NB4 (cell line): ENCODE measurements at places on chromosomes 2 and 18.

DNA sequence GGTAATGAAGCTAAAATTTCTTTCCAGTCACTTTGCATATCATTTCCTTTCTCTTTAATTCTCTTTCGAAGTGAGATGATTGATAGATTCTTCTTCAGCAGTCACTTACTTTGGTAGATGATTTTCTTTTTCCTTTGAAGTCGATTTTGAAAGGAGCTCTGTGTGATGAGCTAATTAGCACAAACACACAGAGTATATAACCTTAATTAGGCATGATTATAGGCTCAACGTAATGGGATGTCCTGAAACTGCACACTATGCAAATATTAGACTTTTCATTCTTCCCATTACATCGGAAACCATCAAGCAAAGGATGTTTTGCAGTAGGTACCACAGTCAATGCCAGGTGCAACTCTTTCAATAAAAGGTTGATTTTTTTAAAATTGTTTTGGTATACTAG, 6.4 kb upstream of the CTLA4 start:
- DNase-seq: no peak

DNA sequence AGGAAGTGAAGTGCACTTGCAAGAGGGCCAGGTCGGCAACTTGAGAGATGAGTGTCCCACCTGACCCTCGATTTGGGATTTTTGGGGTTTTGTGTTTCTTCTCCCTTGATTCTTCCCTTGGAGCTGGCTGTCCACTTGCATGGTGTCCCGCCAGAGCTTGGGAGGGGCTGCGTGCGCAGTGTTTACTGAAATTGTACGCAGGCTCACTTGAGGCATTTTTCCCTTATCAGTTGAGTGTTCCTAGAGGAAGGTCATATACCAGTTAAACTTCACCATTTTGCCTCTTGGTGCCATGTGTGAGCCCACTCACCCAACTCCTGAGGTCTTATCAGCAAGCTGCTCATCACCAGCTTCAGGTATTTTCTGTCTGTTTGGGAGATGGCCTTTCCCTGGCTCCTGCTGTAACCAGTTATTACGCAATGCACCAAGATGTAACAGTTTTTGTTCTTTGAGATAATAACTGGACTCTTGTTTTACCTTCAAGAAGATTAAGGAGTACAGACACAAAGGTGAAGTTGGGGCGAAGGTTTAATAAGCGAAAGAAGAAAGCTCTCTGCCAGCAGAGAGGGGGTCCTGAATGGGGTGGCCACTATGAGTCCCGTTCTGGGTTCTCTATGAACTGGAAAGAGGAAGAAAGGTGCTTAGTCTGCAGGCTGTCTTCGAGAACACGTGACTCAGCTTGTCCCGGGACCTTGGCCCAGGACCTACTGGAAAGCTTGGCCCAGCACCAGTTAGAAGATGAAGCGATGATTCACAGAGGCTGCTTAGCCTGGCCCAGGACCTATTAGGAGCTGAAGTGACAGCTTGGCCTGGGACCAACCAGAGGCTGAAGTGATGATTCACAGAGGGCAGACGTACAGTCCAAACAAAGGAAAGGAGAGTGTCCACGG, 21.5 kb upstream of the TXNL4A start:
- peak; percentile 27 for DNase-seq

GRCh38 chr2:75100011-75100800, 99.1 kb downstream of the TACR1 start:
- DNase-seq: no peak

GRCh38 chr2:228401065-228401912, 219.8 kb upstream of the SPHKAP start:
- peak; percentile 18 for DNase-seq

- DNase-seq: no peak
Measured at GRCh38 chr2:128370468-128371247, 52.0 kb upstream of the HS6ST1 start.

GRCh38 chr2:109069331-109070194, 59.4 kb upstream of the SH3RF3 start:
- no peak for DNase-seq

DNA sequence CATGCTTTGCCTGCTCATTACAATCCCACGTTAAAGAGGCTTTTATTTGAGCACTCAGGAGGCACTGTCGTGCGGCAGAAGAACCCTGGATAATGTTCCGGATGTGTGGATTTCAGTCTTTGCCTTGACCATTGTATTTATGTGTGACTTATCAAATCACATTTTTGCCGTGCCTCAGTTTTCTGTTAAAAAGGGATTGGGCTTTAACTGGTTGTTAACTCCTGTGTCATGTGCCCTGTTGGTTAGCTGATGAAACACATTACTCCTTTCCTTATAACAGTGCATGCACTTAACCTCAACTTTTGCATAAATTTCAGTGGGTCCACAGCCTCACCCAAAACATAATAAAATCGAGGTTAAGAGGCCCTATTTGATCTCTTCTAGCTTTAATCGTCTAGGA, 52.7 kb downstream of the NAB1 start:
- DNase-seq: no peak

DNA sequence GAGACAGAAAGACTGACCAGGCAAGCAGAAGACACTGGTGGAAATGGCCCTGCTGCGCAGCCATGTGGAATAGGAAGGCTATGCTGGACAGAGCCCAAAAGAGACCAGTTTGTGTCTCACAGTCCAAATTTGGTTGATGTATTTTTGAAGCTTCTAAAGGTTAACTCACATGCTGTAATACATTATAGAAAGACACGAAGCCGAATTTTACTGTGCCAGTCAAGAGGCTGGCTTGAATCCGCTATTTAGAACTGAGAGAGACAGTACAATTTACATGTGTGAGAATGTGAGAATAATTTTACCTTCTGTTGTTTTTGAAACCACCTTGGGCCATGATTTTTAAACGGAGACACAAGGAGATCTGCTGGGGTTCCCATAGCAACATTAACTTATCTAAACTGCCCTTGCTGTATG, 113.6 kb downstream of the METTL8 start:
- no peak for DNase-seq

DNA sequence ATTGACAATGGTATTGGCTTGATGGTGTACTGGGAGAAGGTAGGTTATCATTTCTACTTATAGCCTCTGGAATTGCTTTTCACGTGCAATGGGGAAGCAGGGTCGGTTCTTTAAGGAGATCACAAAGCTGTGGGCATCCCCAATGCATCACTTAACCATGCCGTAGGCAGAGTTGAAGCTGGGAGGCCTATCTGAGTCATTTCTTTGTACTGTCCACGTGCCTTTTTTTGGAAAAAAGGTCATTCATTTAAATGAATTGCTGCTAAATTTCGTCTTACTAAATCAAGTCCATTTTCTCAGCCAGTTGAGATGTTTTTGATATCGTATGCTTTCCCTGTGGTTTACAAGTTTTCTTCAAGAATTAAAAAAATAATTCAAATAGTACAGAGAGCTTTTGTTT, 17.2 kb upstream of the GYPC start:
- no peak for DNase-seq

DNA sequence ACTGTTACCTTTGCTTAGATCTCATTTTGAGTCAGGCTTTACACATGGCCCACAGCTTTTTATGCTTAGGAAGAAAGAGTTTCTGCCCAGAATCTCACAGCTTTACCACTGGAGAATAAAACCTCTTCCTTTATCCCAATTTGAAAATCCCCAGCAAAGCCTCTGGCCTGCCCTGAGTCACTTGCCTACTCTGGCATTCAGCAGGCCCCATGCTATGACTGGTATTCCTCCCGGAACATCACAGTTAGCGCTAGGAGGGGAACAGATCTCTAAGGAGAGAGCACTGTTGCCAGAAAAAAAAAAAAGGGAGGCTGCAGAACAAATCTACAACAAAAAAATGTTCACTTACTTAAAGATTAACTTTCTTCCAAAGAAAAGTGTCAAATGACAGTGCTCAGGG, 152.9 kb upstream of the DNMT3A start:
- no peak for DNase-seq

DNA sequence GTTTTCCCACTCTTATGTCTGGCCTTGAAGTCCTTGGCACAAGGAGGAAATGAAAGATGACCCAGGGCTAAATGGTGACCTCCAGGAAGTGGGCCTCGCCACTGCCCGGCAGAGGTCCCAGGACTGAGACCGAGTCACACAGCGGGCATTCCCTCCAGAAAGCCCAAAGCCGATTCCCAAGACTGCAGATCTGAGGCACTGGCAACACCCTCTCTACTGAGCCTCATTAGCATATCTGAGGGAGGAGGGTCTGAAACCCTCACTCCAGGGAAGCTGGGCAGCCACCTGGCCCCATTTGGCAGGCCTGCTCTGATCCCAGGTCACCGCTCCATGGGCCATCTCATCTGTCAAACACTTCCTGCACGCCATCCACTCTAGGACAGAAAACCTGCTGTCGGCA, 29.1 kb downstream of the FAM178B start:
- DNase-seq: no peak

GRCh38 chr2:216890138-216890537, 30.3 kb upstream of the TNP1 start:
- DNase-seq: no peak

DNA sequence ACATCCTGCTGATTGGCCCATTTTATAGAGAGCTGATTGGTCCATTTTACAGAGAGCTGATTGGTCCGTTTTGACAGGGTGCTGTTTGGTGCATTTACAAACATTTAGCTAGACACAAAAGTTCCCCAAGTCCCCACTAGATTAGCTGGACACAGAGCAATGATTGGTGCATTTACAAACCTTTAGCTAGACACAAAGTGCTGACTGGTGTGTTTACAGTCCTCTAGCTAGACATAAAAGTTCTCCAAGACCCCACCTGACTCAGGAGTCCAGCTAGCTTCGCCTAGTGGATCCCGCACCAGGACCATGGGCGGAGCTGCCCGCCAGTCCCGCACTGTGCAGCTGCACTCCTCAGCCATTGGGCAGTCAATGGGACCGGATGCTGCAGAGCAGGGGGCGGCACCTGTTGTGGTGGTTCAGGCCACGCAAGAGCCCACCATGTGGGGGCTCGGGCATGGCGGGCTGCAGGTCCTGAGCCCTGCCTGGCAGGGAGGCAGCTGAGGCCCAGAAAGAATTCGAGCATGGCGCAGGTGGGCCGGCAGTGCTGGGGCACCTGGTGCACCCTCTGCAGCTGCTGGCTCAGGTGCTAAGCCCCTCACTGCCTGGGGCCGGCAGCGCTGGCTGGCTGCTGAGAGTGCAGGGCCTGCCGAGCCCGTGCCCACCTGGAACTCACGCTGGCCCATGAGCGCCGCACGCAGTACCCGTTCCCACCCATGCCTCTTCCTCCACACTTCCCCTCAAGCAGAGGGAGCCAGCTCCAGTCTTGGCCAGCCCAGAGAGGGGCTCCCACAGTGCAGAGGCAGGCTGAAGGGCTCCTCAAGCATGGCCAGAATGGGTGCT, 713.2 kb upstream of the GYPC start:
- DNase-seq: no peak

DNA sequence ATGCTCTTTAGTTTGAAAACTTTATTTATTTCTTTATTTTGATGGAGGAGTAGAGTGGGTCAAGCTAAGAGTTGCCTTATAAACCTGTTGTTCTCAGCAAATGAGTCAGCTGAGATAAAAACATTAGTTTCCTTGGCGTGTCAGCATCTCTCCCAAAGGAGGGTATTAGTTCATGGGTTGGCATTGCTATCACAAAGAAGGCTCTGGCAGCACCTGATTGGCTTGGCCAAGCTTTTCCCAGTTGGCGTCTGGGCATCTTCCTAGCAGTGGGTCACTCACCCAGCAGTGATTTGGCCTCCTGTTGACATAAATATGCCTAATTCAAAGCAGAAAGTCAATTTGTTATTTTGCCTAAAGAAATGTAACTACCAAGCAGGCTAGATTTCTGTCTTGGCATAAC, 200.7 kb upstream of the TNP1 start:
- no peak for DNase-seq

DNA sequence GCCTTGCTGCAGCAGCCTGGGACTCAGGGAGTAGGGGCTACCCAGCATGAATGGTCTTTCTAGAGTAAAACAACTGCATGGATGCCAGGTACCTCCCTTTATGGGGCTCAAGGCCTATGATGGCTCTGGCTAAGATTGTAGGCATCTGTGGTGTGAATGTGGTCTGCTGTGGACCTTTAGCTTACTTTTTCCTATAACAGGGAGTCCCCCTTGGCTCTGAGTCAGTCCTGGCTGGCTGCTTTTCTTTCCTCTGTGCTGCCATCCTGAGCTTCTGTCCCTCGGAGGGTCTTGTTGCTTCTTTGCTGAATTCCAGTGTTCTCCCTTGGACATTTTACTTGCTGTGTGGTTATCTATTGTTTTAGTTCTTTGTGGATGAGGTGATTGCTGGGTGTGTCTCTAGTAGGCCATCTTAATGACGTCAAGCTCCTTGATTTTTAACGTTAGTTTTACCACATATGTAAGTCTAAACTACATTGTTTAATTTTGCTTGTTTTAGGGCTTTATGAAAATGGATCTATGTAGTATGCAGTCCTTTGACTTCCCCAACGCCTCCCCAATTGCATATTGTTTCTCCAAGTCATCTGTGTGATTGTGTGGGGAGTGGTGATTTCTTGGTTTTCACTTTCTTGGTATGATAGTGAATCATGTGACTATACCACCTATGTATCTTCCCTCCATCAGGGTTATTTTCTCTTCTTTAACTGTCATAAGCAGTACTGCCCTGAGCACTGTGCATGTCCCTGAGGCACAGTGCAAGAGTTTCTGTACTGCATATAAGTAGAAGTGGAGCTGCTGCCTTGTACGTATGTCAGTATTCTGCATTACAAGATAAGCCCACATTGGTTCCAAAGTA, 92.4 kb downstream of the NCK2 start:
- no peak for DNase-seq

DNA sequence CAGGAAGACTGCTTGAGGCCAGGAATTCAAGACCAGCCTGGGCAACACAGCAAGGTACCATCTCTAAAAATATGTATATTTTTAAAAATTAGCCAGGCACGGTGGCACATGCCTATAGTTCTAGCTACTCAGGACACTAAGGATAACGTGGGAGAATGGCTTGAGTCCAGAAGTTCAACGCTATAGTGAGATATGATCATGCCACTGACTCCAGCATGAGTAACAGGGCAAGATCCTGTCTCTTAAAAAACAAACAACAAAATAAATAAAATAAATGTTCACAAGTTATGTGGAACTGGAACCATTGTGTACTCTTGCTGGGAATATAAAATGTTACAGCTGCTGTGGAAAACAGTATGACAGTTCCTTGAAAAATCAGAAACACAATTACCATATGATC, 47.2 kb downstream of the USP34 start:
- no peak for DNase-seq

DNA sequence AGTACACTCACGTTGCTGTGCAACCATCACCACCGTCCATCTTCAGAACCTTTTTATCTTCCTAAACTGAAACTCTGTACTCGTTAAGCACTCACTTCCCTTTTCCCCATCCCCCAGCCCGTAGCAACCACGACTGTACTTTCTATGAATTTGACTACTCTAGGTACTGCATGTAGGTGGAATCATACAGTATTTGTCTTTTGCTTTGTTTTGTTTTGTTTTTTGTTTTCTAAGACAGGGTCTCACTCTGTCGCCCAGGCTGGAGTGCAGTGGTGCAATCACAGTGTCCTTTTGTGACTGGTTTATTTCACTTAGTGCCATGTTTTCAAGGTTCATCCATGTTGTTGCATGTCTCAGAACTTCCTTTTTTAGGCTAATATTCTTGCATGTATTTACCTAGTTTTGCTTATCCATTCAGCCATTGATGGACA, 7.0 kb upstream of the TYMS start:
- DNase-seq: peak; percentile 77

GRCh38 chr2:196925768-196926561, 542 bp downstream of the PGAP1 start:
- peak; percentile 57 for DNase-seq

- no peak for DNase-seq
Measured at GRCh38 chr18:77359561-77360314, 110.1 kb downstream of the GALR1 start.
